Stimulated activated CD8-positive, alpha-beta memory T cell treated with anti-CD3 and anti-CD28 coated beads, Interleukin-4, amount 100 ng/mL, for 4 hours (primary cell): ENCODE measurements at places on chromosomes 6 and 20.

DNA sequence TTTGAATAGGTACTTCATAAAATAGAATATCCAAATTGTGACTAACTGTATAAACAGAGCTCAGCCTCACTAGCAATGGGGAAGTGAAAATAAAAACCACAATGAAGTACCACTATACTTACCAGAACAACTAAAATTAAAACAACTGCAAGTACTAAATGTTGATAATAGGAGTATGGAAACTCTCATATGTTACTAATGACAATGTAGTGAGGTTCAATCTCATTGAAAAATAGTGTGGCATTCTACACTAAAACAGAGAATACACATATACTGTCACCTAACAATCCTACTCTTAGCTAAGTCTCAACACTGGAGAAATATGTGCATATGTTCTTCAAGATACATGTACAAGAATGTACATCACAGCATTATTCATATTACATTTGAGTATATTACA, 132.0 kb upstream of the CARMIL1 start:
- DNase-seq, result no peak

DNA sequence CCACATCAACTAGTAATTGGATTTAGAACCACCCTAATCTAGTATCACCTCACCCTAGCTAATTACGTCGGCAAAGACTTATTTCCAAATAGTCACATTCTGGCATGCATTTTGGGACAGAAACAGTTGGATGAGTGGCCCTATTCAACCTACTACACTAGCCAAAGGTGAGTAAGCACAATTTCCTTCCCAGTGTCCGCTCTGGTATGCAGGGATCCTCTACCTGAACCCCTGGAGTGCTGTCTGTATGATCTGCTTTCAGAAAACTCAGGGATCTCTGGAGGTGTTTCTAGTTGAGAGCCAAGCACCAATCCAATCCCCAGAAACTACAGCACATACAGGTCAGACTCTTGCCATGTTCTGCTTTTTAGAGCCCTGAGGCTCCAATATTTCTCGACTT, 717.4 kb upstream of the MANEA start:
- DNase-seq, result no peak

DNA sequence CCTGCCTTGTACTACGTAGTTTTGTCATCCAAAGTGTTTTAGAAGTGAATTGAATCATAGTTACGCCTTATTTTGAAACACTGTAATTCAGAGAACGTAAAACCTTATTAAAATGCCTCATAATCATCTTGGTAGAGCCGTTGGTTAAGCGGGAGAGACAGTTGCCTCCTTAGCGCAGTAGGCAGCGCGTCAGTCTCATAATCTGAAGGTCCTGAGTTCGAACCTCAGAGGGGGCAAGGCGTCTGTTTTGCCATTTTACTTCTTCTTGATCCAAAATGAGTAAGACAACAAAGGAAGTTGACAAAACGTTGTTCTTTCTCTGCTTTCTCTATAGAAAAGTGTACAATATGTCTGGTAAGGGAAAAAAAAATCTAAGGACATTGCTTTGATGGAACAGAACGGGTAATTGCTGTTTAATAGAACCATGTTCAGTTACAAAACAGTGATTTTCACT, 20.7 kb upstream of the TRIM27 start:
- DNase-seq, result peak; percentile 56

DNA sequence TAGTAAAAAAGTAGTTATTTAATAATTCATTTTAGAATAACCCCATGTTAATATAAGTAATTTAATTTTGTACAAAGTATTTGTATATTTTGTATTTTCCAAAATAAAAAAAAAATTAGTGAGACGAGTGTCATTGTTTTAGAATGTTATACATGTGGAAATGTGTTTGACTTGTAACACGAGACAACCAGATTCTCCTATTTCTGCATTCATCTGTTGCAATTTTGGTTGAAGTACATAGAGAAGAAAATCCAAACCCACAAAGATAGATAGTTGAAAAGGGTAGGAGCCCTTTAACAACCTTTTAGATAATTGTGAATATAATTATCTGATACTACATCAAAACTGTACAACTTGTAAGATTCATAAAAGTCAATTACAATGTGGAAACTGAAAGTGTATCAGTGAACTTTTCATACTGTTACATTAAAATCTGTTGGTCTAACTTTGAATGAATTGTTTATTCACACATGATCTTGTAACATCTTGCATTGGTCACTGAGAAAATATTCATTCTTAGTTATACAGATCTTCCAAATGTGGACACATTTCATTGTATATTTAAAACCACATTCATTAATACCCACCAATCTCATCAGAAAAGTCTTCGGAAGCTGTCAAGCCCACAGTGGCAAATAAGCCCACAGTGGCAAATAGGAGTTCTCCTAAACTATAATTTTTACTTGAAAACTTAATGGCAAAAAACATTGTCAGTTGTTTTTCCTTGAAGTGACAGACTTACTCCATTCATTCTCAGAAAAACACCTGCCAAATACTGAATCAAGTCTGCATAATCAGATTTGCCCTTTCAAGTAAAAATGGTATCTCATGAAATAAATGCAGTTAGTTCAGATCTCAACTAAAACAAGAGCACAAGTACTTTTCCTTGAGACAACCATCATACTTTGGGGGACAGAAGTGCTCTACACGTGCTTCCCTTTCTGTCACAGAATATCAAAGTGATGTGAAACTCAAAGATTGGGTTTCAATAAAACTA, 52.8 kb downstream of the FKBP5 start:
- no peak for DNase-seq

DNA sequence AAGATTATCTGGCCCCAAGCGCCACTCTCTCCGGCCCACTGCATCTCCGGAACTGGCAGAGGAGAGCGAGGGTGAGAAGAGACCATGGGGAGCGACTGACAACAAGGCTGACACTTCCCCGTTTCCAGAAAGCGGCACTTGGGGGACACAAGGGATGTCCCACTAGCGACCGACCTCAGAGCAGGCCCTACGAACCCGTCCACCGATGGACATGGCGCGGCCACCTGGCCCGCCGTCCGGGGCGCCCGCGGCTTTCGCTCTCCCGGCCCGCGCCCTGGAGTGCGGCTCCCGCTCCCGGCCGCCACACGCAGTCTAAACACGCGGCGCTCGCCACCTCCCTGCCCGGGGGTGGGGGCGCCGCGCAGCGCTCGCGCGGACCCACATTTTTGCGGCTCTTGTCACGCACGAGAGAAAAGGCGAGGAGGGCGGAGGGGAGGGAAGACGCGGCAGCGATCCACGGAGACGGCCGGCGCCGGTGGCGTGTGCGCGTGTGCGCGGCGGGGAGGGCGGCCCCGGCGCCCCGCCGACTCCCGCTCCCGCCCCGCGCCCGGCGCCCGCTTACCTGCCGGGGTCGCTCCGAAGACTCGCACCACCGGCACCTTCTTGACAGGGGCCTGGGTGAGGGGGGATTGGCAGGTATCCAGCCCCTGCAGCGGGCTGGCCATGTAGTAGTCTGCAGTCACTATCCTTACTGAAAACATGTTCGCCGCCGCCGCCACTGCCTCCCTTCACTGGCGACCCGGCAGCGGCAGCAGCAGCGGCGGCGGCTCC, 645 bp downstream of the REV3L start:
- no peak for DNase-seq

- no peak for DNase-seq
Observed at GRCh38 chr6:16632101-16632500, 129.2 kb downstream of the ATXN1 start.

- no peak for DNase-seq
Observed at GRCh38 chr20:59082981-59083380, 40.4 kb upstream of the PRELID3B start.

- no peak for DNase-seq
Observed at GRCh38 chr6:83019741-83020140, 45.9 kb downstream of the UBE3D start.

DNA sequence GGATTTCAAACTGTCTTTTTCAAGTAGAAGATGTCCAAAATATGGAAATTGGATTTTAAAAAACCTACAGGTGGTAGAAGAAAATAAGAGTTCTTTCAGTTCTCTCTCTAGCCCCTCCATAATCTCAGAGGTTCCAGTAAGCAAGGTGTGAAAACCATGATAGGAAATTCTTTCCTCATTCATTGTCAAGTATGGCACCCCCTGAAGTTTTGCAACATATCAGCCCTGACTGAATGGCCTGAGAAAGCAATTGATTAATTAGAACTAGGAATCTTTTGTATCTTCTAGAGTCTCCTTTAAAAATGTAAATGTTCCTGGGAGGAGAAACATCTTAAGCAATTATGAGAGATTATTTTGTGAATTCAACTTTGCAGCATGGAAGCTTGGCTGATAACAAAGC, 198.7 kb upstream of the STXBP5 start:
- DNase-seq, result no peak

DNA sequence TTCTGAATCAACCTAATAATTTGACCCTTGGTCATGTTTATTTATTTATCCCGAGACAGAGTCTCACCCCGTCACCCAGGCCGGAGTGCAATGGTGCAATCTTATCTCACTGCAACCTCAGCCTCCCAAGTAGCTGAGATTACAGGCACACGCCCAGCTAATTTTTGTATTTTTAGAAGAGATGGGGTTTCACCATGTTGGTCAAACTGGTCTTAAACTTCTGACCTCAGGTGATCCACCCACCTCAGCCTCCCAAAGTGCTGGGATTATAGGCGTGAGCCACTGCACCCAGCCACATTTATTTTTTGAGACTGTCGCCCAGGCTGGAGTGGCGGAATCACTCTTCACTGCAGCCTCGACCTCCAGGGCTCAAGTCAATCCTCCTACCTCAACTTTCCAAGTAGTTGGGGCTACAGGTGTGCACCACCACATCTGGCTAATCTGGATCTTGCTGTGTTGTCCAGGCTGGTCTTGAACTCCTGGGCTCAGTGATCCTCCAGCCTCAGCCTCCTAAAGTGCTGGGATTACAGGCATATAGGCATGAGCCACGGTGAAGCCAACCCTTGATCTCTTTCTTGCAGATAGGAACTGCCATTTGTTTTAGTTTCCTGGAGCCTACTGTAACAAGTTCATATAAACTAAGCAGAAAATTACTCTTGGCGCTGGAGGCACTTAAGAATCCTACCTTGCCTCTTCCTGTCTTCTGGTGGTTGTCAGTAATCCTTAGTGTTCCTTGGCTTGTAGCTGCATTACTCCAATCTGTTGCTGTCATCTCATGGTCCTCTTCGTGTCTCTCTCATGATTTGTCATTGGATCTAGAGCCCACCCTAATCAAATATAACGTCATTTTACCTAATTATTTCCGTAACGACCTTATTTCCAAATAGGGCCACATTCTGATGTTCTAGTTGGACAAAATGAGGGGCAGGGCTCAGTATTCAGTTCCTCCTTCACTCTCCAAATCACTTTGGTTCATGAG, 2.3 kb downstream of the RPS18 start:
- DNase-seq, result no peak

- DNase-seq, result no peak
Observed at GRCh38 chr20:57047281-57048026, 219.0 kb downstream of the BMP7 start.

- DNase-seq, result no peak
Observed at GRCh38 chr20:6086868-6087267, 33.0 kb upstream of the LRRN4 start.

DNA sequence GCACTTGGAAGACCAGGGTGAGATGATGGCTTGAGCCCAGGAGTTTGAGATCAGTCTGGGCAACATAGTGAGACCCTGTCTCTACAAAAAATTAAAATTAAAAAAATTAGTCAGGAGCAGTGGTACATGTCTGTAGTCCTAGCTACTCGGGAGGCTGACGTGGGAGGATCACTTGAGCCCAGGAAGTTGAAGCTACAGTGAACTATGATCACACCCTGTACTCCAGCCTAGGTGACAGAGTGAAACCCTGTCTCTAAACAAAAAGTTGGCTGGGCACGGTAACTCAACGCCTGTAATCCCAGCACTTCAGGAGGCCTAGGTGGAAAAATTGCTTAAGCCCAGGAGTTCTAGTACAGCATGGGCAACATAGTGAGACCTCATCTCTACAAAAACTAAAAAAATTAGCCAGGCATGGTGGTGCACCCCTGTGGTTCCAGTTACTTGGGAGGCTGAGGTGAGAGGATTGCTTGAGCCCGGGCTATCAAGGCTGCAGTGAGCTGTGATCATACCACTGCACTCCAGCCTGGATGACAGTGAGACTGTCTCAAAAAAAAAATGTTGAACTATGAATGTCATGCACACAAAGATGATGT, 60.8 kb upstream of the MYL9 start:
- DNase-seq, result no peak

DNA sequence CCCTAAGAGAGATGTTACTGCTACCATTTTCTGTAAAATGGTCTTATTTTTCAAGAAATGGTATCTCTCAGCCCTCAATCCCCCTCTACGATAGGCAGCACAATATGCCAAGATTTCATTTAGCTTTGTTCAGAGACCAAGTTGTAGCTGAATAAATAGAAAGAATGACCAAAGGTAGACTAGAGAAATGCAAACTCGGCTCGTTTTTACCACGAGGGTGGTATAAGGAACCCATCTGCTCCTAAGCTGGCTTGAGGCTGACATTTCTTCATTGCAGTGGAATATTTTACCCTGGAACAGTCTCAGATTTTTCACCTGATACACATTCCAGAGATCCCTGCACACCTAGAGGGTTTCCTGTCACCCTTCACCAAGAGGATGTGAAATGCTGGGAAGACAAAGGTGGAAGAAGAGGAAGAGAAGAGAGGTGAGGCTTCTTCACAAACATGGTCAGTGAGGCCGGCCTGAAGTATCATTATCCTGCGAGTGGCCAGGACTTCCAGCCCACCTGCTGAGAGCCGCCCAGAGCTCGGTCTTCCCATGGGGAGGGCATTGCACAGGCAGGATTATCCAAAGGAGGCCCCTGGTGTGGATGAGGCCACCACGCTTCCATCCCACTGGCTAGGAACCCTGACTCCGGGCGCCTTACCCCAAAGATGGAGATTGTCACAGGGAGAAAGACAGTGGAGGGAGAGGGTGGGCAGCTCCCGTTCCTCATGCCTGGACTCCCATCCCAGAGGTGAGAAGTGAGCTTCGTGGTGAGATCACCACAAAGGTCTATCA, 57.1 kb upstream of the AFDN start:
- no peak for DNase-seq

DNA sequence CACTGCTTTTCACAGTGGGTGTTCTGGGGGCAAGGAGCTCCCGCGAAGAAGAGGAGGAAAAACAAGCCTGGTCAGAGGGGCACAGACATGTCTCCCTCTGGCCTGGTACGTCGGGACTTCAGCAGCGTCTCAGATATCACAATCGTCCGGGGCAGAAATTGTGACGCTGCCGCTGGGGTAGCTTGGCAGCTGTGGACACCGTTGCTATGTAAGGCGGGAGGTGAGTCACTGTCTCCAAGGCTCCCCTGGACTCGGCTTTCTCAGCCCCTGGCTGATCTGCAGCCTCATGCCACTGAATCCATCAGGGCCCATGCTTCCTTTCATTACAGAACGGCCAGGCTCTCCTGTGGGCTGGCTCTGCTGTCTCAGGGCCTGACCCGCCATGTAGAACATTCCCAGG, 98.7 kb downstream of the SULF2 start:
- no peak for DNase-seq
